ENCODE measurements at places on chromosomes 12 and 14.

- no peak for DNase-seq
Measured at GRCh38 chr12:98684199-98684598, 39.1 kb downstream of the APAF1 start.

DNA sequence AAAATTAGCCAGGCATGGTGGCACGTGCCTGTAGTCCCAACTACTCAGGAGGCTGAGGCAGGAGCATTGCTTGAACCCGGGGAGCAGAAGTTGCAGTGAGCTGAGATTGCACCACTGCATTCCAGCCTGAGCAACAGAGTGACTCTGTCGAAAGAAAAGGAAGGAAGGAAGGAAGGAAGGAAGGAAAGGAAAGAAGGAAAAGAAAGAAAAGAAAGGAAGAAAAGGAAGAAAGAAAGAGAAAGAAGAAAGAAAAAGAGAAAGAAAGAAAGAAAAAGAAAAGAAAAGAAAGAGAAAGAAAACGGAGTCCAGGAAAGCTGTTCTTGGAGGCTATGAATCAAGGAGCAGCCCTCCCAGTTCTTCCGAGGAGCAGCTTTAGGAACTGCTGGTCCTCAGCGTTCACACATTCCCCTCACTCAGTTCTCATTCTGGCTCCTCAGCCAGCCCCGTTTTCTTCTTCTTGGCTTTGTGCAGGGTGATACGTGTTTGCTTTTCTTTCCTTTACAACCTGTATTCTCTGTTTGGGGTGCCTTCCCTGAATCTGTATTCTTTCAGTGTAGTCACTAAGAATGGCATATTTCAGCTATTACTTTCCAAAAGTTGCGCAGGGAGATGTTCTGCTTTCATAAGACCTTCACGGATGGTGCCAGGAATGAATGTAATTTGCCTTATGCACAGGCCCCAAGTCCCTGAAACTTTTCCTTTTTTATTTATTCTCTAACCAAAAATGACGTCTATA lies 12.2 kb downstream of the FBXL14 start:
- no peak for DNase-seq

DNA sequence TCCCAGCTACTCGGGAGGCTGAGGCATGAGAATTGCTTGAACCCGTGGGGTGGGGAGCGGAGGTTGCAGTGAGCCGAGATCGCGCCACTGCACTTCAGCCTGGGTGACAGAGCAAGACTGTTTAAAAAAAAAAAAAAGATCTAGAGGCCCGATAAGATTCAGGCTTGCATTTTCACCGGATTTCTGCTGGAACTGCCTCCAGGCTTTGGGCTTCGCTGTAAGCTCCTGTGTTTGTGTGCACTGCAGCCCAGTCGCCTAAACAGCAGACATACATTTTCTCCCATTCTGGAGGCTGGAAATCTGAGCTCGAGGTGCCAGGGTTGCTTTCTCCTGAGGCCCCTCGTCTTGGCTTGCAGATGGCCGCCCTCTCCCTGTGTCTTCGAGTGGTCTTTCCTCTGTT lies 12.2 kb downstream of the BRI3BP start:
- no peak for DNase-seq

DNA sequence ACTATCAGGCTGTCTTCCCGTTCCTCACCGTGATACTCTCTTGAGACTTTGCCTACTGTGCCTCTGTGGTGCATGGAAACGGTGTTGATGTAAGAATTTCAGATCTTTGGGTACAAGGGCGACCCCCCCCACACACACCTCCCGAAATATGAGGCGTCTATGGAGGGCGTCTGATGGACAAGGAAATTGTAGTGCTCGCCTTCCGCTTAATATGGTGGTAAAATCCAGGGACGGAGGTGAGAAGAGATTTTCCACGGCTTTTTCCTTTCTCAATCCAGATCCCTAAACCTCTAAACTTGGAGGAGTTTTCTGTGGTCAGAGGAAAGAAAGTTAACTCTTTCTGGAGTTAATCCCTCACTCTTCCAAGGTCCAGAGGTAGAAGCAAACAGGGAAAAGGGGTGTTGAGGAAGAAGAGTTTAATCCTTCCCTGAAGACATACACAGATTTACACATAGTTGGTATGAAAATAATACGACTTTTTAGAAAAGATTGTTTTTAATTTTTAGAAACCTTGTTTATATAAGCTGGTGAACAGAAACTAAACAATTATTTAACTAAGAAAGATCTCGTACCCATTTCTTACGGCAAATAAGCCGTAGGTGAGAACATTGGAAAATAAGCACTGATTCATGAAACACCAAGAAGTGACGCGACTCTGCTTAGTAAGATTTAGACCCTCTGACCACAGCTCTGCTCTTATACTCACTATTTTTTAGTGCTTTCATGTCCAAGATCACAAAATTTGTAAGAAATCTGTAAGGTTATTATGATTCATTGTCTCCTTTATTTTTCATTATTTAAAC lies 23.1 kb upstream of the RNASE12 start:
- no peak for DNase-seq

DNA sequence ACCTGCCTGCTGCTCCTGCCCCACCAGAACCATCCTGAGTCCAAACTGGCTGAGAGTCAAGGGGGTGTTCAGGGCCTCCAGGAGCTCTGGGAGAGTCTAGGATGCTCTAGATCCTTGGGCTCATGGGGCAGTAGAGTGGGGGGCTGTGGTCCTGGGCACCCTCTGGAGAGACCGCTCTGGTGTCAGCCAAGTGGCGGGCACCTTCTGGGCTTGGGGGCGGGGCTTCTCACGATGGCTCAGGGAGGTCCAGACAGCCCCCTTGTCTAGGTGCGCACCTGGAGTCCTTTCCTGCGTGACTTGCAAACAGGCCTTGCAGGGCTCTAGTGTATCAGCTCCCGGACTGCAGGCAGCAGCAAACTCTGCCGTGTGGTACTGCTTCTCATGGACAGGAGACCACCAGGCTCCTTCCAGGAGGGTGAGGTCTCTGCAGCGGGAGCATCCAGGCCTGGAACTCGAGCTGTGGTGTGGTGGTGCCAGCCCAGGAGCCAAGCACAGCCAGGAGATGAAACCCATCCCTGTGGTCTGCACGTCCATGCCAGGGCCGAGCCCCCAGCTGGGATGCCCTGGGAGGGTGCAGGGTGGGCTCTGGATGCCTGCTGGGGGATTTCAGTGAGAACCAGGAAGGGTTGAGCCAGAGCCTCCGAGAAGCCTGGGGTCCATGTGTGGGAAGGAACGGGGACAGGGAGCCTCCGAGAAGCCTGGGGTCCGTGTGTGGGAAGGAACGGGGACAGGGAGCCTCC lies 15.0 kb downstream of the PACS2 start:
- DNase-seq: no peak

DNA sequence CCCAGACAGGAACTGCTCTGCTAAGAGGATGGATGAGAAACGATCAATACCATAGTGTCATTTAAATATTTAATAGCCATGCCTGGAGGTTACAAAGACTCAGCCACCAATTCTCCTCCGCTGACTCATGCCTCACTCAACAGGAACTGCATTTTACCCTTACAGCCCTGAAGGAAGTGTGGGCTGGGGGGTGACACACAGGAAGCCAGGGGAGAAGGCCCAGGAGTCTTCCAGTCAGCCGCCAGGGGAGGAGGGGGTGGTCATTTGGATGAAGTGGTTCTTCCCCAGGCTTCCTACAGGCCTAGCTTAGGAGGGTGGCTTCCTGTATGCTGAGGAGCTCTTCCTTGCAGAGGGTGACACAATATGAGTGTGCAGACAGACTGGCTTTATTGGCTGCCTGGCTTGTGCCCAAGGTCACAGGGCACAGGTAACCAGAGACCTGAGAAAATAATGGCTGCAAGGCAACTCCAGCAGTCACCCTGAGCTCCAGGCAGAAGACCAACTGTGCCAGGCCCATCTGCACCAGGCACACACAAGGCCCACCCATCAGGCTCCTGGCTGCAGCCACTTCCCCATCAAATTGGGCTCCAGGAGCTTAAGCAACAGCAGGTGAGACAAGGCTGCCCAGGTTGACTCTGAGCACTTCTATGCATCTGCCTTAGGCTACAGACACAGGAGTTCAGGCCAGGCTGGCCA lies 30.6 kb upstream of the RPLP0 start:
- DNase-seq: no peak

- no peak for DNase-seq
Measured at GRCh38 chr12:112798048-112798760, 6.7 kb downstream of the RPH3A start.

DNA sequence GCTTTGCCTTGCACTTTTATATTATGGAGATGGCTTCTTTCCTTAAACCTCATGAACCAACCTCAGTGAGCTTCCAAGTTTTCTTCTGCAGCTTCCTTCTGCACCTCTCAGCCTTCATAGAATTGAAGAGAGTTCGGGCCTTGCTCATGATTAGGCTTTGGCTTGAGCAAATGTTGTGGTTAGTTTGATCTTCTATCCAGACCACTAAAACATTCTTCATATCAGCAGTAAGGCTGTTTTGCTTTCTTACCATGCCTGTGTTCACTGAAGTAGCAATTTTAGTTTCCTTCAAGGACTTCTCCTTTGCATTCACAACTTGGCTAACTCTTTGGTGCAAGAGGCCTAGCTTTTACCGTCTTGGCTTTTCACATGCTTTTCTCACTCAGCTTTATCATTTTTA lies 125.4 kb downstream of the SNAPC1 start:
- DNase-seq: no peak

DNA sequence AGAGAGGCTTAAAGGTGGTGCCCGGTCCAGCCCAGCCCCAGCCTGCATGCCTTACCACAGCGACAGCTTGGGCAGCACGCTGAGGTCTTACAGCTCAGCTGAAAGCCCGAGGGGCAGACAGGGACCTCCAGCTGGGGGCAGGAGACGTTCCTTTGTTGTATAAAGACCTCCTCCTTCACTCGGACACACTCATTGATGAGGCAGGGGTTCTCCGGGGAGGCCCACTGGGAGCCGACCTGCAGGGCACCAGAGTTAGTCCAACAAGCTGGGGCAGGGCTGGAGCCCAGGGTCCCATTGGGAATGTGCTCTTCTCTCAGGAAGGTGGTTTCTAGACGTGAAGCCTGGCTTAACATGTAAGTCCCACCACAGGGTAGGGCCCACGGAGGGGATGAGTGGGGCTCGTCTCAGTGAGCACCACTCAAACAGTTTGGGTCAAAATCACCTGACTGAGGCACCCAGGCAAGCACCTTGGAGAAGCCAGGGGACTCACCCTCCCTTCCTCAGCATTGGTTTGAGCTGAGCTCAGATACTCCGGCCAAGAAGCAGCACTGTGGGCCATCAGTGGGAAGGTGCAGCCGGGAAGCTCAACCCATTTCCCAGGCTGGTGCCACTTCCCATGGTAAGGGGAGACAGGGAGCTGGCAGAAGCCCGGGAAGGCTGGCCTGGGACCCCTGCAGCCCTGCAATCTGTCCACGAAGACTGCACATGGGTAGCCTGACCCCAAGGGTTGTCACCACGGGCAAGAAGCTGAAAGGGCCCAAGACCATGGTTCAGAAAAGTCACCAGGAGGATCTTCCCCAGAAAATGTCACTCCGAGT lies 24.3 kb upstream of the ANO2 start:
- DNase-seq: no peak

GRCh38 chr12:83827860-83828259 lies 1084.7 kb downstream of the SLC6A15 start:
- DNase-seq: no peak

DNA sequence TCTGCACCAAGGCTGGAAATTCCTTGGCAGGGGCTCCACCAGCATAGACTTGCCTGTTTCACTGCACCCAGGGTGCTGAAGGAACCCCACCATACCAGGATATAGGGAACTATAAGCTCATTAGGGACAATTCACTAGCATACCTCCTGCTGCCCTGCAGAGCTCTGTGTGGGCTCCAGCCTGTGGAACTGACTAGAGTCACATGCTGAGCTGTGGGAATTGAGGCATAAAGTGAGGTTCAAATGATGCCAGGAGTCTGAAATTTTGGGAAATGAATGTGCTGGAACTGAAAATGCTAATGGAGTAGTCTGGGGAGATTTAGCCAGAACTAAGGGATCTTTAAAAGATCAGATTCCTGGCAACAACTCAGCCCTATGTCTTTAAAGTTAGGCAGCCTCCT lies 7.3 kb upstream of the EMP1 start:
- no peak for DNase-seq

DNA sequence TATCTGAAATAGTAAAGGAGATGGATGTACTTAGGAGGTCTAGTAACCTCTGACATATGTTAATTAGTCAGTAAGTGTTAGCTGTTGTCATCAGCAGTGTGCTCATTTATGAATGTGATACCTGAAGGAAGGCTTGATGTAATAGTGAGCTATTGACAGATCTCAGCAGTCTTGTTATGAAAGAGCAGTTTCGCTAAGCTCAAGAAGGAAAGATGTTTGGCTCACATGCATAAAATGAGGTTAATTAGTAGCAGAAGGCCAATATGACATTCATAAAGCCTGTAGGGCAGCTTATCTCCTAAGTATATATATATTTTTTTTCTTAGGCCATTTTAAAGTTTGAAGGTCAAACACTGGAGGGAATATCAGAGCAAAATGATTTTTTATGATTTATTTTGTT lies 2.8 kb downstream of the FAM234B start:
- no peak for DNase-seq

DNA sequence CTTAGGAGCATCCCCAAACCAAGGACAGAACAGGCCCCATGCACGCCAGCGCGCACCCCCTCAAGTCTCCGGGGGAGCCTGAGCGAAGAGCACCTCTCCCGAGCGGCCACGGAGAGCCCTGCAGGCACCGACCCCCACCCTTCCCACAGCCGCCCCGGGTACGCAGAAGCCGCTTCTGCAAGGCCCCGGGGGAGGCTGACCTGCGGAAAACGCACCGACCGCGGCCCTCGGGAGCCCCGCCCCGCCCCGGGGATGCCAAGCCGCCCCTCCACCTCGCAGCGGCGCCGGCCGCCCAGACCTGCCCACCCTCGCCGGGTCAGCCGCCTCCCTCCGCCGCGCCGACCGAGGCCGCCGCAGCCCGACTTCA lies 385 bp downstream of the CAPRIN2 start:
- no peak for DNase-seq

GRCh38 chr14:101627915-101628262 lies 66.6 kb downstream of the DIO3 start:
- DNase-seq: no peak

GRCh38 chr14:97264516-97265230 lies 467.5 kb downstream of the VRK1 start:
- no peak for DNase-seq

DNA sequence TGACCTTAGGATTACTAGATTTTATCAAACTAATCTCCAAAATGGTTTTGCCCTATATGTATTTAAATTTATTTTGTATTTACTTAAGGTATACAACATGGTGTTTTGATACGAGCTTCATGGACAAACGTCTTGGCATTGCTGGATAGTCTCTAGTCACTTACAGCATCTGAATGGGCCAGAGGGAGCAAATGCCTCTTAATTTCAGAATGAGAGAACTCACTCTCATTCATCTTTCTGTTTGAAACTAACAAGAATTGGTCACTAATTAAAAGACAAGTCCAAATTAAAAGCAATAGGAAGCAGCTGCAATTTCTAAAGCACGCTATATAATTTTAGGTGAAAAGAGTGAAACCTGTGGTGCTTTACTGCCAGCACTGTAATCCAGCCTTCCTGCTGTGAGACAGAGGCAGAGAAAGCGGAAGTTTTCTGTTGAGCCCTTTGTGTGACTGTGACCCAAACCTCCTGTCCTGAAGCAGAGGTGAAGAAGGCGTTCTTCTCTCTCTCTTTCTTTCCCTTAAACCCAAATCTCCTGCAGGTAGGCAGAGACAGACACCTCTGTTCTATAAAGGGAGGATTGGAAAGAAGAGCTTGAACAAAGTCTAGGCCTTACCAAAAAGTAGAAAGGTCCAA lies 184.6 kb upstream of the NAV3 start:
- DNase-seq: no peak

GRCh38 chr14:68041876-68042354 lies 222.3 kb downstream of the RAD51B start:
- no peak for DNase-seq

- no peak for DNase-seq
Measured at GRCh38 chr12:64670919-64671639, 60.8 kb downstream of the RASSF3 start.

Data from amygdala (tissue), 56 donors.